Activated CD8-positive, alpha-beta T cell treated with anti-CD3 and anti-CD28 coated beads for 36 hours (primary cell): ENCODE measurements at places on chromosomes 16 and 17.

DNA sequence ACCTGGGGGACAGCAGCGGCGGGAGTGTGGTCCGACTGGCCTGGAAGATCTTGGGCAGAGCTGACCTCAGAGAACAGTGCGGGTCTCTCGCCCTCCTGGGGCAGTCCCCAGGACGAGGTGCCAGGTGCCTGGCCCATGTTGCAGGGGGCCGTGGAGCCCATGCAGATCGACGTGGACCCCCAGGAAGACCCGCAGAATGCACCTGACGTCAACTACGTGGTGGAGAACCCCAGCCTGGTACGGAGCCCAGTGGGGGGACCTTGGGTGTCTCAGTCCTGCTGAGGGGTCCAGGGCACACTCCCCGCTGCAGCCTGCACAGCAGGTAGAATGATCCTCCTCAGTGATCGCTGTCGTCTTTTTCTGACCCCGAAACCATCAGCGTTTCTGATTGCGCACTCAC is 1.4 kb downstream of the GPS1 start:
- DNase-seq, result no peak

- peak; percentile 49 for DNase-seq
Observed at GRCh38 chr17:15999974-16000827, 577 bp downstream of the TTC19 start.

- no peak for DNase-seq
Observed at GRCh38 chr17:3510090-3510489, 34.3 kb downstream of the ASPA start.

DNA sequence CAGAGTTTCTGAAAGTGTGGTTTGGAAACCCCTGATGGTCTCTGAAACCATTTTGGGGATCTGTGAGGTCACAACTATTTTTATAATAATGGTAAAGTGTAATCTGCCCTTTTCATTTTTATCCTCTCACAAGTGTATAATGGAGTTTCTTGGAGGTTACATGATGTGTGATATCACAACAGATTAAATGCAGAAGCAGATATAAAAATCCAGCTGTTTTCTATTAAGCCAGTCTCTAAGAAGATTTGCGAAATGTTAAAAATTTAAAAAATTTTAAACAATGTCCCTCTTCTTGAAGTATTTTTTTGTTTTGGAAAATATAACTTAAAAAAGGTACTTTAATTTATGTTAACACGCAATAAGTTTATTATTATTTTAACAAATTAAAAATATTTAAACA is 48.7 kb downstream of the RPGRIP1L start:
- no peak for DNase-seq

DNA sequence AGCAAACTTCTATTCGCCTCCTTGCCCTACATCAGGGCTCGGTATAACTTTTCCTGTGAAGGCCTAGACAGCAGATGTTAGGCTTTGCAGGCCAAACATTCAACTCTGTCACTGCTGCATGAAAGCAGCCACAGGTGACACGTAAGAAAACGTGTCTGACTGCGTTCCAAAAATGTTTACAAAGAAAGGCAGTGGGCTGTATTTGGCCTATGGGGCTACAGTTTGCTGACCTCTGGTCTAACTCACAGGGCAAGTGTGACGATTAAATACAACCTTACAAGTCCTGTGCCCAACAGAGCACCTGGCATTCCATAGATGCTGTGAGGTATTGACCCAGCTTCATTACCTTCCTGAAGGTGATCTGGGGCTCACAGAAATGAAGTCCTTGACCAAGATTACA is 79.4 kb downstream of the USP31 start:
- no peak for DNase-seq
